ENCODE measurements at places on chromosomes 4 and X.
A peak's percentile ranks its signal among the peaks of the same experiment; 100 is the strongest.

- peak; percentile 97 for DNase-seq
Observed at GRCh38 chr4:99723612-99724011, 66.0 kb upstream of the C4orf54 start.

GRCh38 chr4:16262188-16262587 is 35.9 kb upstream of the TAPT1 start:
- no peak for DNase-seq

DNA sequence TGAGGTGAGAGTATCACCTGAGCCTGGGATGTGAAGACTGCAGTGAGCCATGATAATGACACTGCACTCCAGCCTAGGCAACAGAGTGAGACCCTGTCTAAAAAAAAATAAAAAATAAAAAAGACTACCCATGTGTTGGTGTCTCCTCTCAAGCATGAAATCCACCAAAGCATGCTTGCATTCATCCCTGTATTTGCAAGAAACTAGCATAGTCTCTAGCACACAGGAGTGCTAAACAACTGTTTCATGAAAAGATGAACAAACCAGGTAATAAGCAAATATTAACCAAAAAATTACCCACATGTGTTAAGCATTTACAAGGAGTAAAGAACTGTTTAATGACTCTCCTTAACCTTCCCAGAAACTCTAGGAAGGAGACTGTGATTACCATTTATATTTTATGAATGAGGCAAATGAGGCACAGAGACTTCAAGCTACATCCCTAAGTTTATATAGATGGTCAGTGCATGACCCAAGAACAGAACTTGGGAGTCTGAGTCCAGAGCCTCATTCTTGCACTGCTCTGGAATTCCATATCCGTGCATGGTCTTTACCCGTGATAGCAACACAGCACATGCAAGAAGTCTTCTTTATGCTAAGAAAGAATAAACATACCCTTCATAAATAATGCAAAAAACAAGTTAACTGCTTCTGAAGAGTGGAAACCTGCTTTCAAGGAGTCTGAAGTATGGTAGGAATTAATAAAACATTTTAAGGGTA is 186.1 kb upstream of the STS start:
- DNase-seq: peak; percentile 13

GRCh38 chr4:98501383-98501782 is 157.0 kb downstream of the TSPAN5 start:
- peak; percentile 56 for DNase-seq

DNA sequence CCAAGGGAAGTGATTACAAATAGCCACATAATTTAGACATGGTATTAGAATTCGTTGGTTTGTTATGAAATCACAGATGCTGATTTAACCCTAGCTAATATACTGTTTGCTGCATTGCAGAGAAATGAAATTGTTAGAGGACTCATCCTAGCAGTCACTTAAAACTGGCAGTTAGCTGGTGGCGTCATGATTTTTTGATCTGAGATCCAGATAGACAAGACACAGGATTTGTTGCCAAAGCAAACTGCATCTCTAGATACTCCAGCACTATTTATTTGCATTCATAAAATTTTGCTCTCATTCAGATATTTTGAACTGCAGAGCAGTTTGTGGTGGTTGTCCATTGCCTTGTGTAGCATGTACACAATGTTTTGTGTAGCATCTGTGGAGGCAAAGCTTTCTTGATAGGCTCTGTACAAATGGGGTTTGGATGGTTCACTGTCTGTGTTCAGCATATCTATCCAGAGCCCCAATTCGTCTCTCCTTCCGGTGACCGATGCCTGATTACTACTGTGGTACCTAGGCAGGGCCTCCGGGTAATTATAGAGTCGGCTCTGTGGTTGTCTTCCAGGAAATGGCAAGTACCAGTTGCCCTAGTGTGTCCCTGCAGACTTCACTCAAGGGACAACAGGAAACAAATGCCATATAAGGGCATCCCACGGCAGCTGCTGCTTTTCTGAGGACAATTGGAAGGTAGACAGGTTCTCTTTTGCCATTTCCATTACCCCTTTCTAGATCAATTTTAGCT is 30.1 kb upstream of the SPARCL1 start:
- peak; percentile 28 for DNase-seq

DNA sequence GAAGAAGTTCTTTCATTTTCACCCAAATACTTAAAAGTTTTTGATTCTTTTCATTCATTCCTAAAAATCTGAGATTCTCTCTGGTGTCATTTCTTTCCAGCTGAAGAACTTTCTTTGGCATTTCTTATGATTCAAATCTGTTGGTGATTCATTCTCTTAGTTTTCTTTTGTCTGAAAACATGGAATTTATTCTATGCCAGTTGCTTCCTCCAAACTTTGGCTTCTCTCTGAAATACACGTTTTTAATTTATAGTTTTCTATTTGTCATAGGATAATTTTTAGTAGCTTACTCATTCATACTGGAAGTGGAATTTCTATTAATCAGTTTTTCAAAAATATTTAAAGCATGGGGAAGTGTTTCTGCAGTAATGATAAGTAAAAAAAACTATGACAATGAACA is 1012.0 kb downstream of the RPA4 start:
- peak; percentile 11 for DNase-seq

DNA sequence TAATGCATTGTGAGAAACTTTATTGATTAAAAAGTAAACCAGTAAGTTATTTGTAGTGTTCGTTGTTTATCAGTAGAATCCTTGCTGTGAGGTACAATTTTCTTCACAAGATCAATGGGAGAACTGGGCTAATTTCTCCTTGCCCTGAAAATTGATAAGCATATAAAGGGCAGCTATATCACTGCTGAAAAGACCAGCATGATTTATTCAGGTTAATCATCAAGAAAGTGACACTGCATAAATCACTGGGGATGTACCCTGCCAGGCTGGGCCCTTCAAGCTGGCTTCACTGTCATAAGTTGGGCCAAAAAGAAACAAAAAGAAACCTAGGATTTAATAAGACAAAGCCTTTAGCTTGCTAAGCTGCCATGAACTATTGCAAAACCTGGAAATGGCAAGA is 746.7 kb downstream of the STPG2 start:
- DNase-seq: peak; percentile 41

DNA sequence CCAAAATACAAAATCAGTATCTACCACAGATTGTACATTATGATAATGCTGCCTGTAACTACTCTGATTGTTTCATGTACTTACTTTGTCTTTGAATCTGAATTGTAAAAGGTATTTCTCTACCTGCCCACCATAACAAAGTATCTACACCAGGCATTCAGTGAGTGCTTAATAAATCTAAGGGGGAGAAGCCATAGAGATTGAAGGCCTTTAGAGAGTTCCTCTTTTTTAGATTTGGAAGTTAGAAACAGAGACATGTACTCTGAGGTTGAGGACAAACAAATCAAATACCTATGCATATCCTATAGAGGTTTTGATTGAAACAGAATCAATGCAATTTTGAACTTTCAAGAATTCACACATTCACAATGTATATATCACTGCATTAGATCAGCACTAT is 42.7 kb downstream of the SAT1 start:
- no peak for DNase-seq

- DNase-seq: no peak
Observed at GRCh38 chrX:41688835-41689234, at the start of gene GPR34. TSS of gene GPR34 (plus strand) at chrX:41688973. CDS start at chrX:41695634, 6,661 bp downstream.

GRCh38 chr4:175656649-175657048 is 155.4 kb downstream of the GPM6A start:
- DNase-seq: no peak

DNA sequence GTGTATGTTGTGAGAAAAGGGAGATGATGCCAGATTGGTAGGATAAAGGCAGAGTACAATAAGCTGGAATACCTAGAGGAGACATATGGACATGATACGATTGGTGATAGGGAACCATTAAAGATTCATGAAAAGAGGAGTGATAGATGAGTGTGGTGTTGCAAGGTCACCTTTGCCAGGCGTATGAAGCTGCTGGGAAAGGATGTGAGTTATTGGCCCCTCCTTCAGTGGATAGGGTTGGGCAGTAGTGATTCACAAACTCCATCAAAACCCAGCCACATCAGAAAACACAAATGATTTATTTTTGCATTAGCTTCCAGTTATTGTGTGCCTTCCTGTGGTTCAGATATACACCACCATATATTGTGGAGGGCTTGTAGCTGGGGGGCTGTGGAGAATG is 34.3 kb downstream of the TMEM164 start:
- no peak for DNase-seq

- DNase-seq: no peak
Observed at GRCh38 chr4:122702939-122703338, 29.6 kb upstream of the BBS12 start.

DNA sequence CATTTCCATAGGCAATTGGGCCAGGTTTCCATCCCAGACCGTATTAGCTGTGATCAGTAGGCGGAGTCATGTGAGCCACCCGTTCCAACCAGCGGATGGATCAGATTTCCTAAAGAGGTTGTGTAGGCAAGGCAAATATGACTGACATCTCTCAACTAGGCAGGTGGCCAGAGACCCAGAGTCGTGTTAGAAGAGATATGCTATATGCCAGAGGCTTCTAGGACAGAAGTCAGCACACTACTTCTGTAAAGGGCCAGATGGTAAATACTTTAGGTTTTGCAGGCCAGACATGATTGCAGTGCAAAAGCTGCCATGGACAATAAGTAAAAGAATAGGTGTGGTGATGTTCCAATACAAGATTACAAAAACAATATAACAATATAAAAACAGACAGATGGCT is 788.4 kb downstream of the RPA4 start:
- DNase-seq: no peak

DNA sequence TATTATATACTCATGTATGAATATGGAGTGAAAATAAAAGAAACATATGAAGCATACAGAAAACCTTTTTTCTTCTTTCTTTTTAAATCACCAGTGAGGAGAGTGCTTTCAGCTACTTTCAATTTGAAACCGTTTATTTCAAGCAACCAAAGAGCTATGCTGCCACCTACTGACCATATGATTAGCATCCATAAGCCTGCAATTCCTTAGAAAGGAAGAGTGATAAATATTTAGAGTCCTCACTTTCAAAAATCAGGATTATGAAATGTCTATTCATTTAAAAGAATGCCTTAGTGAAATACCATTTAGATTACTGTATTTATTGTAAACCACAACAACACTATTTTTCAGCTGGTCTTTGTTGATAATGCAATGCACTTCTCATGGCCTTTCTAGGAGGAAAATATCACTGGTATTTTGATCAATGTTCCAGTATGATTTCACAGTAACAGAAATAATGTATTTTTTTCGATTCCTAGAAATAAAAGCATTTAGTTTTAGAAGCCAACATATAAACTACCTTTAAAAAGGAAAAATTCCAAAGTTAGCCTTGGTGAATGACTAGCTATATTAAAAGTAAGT is 667.6 kb downstream of the PCDH18 start:
- DNase-seq: peak; percentile 79

- DNase-seq: no peak
Observed at GRCh38 chr4:118994030-118994429, 105.4 kb downstream of the SYNPO2 start.

DNA sequence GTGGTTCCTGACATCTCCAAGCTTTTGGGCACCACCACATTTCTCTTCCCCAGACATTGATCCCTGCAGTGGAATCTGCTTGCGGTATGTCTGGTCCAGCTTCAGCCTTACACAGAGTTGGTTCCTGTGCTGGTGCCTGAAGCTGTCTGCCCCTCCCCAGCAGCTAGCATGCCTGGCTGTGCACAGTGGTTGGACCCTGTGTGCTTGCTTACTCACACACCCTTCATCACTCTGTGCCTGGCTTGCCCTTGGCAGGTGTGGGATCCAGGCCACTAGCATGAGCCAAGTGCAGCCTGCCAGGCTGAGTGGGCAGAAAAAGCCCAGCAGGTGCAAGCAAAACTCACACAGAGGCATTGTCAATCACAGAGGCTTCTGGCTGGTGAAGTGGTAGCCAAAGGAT is 473.8 kb downstream of the ACTRT1 start:
- DNase-seq: peak; percentile 0

DNA sequence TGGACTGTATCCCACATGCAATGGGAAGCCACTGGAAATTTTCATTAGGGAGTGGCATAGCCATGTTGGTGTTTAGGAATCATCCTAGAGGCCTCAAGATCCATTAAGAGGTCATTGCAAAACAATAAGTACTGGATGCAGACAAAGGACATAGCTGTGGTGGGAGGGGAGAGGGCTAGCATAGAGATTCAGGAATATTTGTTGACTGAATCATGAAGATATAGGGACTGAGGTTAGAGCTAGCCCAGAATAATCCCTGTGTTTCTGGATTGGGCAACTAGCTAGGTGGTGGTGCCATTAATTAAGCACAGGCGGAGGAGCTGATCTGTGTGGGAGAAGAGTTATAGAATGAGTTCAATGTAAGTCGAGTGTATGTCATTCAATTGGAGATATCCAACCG is 135.0 kb downstream of the RAB28 start:
- DNase-seq: peak; percentile 25

- DNase-seq: no peak
Observed at GRCh38 chrX:82765811-82766210, 742.3 kb upstream of the POU3F4 start.

GRCh38 chr4:14829795-14830194 is 172.5 kb upstream of the CPEB2 start:
- DNase-seq: no peak

DNA sequence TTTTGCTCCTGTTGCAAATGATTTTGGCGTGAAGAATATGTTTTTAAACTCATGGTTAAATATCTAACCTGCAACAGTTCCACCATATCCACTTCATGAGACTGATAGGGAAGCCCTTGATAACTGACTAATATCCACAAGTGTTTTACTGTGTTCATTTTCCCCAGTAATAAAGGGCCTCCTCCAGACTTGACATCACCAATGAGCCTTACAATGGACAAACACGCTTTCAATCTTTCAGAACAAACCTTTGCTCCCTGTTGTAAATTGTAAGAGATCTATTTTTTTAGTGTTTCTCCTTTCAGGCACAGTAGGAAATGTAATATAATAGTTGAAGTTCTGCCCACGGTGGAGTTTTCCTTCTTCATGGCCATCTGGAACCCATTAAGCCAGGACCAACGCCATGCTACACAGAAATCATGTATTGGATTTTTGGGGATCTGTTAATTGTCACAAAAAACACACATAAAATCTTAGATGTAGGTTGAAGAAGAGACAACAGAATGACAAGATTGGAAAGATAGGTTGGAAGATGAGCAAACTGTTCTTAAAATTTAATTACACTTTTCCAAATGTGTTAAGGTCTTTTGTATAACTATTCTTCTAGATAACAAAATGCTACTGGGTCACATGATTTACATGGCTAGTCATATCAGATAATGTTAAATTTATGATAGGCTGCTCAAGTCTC is 1030.1 kb downstream of the FSTL5 start:
- DNase-seq: peak; percentile 1

DNA sequence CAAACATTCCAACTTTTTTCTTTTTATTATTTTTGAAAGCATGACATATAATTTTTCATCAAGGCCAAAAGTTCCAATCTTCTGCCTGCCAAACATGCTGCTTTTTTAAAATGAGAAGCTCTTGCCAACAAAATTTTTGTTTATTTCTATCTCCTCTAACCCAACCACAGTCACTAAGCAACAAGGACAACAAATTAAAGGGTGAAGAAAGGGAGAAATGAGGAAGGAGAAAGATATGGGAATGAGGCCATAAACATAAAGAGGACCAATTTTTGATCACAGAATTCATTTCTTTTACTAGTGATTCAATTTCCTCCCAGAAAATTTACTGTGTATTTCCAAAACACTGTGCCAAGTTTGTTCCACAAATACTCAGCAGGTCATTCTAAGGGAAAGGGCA is 537.0 kb upstream of the DIAPH2 start:
- no peak for DNase-seq

- DNase-seq: no peak
Observed at GRCh38 chr4:158933236-158933635, 164.4 kb downstream of the FNIP2 start.

All from renal cortical epithelial cell (primary cell).